Fibroblast of villous mesenchyme (primary cell): ENCODE measurements at places on chromosomes 16 and 17. TPM values are rescaled to one million over a fixed set of nuclear protein-coding genes. Genes with fewer than 3 reads are reported as not detected.

CLEC10A gene
- total RNA-seq = not detected in 2 replicates

CASKIN1 gene
- under 0.01 and 0.86 TPM in 2 replicates for total RNA-seq

CACNB1 gene
- 7.7 and 7.8 TPM in 2 replicates for total RNA-seq

SMIM36 gene
- total RNA-seq = not detected in 2 replicates

CYGB gene
- total RNA-seq = 11.7 and 14.2 TPM in 2 replicates

TBC1D3B gene
- total RNA-seq = 0.43 TPM in 1 of 2 replicates, not detected in the other

SLC13A5 gene
- under 0.01 TPM in 1 of 2 replicates, not detected in the other for total RNA-seq

HOXB8 gene
- not detected in 2 replicates for total RNA-seq

CD300E gene
- not detected in 2 replicates for total RNA-seq

PPY gene
- total RNA-seq = not detected in 2 replicates

MARVELD3 gene
- under 0.01 TPM in 1 of 2 replicates, not detected in the other for total RNA-seq

TBC1D3K gene
- total RNA-seq = not detected in 2 replicates

KRT31 gene
- not detected in 2 replicates for total RNA-seq

C16orf54 gene
- total RNA-seq = not detected in 2 replicates

OR4D1 gene
- total RNA-seq = under 0.01 TPM in 1 of 2 replicates, not detected in the other

HSD17B2 gene
- 8.7 and 9.5 TPM in 2 replicates for total RNA-seq

USP22 gene
- 258 and 297 TPM in 2 replicates for total RNA-seq

TRPV2 gene
- total RNA-seq = 53.5 and 106 TPM in 2 replicates

SLX4 gene
- 7.1 and 7.3 TPM in 2 replicates for total RNA-seq

NOD2 gene
- not detected in 2 replicates for total RNA-seq

TMEM114 gene
- total RNA-seq = not detected in 2 replicates

NME1 gene
- total RNA-seq = 82.1 and 105 TPM in 2 replicates

ZPBP2 gene
- total RNA-seq = not detected in 2 replicates

LGALS9 gene
- 1.7 and 2.3 TPM in 2 replicates for total RNA-seq

KRT39 gene
- total RNA-seq = not detected in 2 replicates

OTOA gene
- under 0.01 TPM in 2 replicates for total RNA-seq

KRTAP4-4 gene
- total RNA-seq = not detected in 2 replicates

ANKFN1 gene
- total RNA-seq = under 0.01 TPM in 2 replicates

KRT9 gene
- not detected in 2 replicates for total RNA-seq

TMC7 gene
- under 0.01 and 0.32 TPM in 2 replicates for total RNA-seq

IRX3 gene
- 0.64 and 0.86 TPM in 2 replicates for total RNA-seq

RCVRN gene
- total RNA-seq = not detected in 2 replicates

LRRC59 gene
- 181 and 191 TPM in 2 replicates for total RNA-seq

C16orf74 gene
- total RNA-seq = 8.2 and 8.4 TPM in 2 replicates

TRPV3 gene
- total RNA-seq = 0.43 and 1.3 TPM in 2 replicates

CYBC1 gene
- 46.2 and 59.6 TPM in 2 replicates for total RNA-seq

SLC9A5 gene
- 1.9 and 2.2 TPM in 2 replicates for total RNA-seq

REXO5 gene
- 6.9 and 8.1 TPM in 2 replicates for total RNA-seq

NHLRC4 gene
- 1.7 and 3.2 TPM in 2 replicates for total RNA-seq

PNMT gene
- total RNA-seq = not detected in 2 replicates

PFAS gene
- 38.0 and 41.9 TPM in 2 replicates for total RNA-seq

RTN4RL1 gene
- total RNA-seq = 0.43 TPM in 1 of 2 replicates, not detected in the other

WSB1 gene
- total RNA-seq = 135 and 208 TPM in 2 replicates

SPHK1 gene
- total RNA-seq = 47.5 and 121 TPM in 2 replicates
